ENCODE measurements at places on chromosomes 1 and 21. TPM values are rescaled to one million over a fixed set of nuclear protein-coding genes. Genes with fewer than 3 reads are reported as not detected.

Gene ST7L
- total RNA-seq, result 14.3 TPM

Gene HES3
- not detected for total RNA-seq

Gene HUNK
- total RNA-seq, result 0.13 TPM

Gene TXNDC12
- total RNA-seq, result 65.2 TPM

Gene SPRR2B
- not detected for total RNA-seq

Gene NTNG1
- total RNA-seq, result 7.9 TPM
